ENCODE measurements at places on chromosomes 13 and 19. TPM values are rescaled to one million over a fixed set of nuclear protein-coding genes. Genes with fewer than 3 reads are reported as not detected.

The TMEM147 gene
- total RNA-seq = 378 TPM

The ZNF599 gene
- total RNA-seq = 2.8 TPM

The MYH14 gene
- total RNA-seq = 5.8 TPM

The ZSWIM9 gene
- total RNA-seq = 7.5 TPM

The IER2 gene
- 86.5 TPM for total RNA-seq

The SHISA7 gene
- 0.02 TPM for total RNA-seq

The CEACAM18 gene
- total RNA-seq = not detected

The ICAM1 gene
- total RNA-seq = 6.4 TPM

The SOHLH2 gene
- not detected for total RNA-seq

The SYCN gene
- total RNA-seq = not detected

The OVOL3 gene
- not detected for total RNA-seq

The SLC6A16 gene
- total RNA-seq = 1.2 TPM

The TTC9B gene
- total RNA-seq = 0.33 TPM

The KASH5 gene
- not detected for total RNA-seq

The CALM3 gene
- 250 TPM for total RNA-seq

The SERP2 gene
- total RNA-seq = not detected

The KIR3DL1 gene
- total RNA-seq = not detected

The OR4F17 gene
- not detected for total RNA-seq

The CCDC8 gene
- total RNA-seq = not detected

The CEACAM6 gene
- total RNA-seq = 26.1 TPM

The IGSF23 gene
- total RNA-seq = 0.63 TPM

The DACT3 gene
- total RNA-seq = 0.25 TPM

The LRRC63 gene
- total RNA-seq = not detected

The SLC15A1 gene
- total RNA-seq = not detected

The RGL3 gene
- total RNA-seq = 2.0 TPM

The IGFL2 gene
- 0.83 TPM for total RNA-seq

The C1QTNF9B gene
- not detected for total RNA-seq

The CD177 gene
- total RNA-seq = 0.08 TPM

The MTUS2 gene
- total RNA-seq = not detected

The ZNF780A gene
- total RNA-seq = 35.3 TPM

The JOSD2 gene
- 54.8 TPM for total RNA-seq

The IFNL1 gene
- not detected for total RNA-seq

The FFAR2 gene
- total RNA-seq = not detected

All from A549 treated with RU486 at 1 μM for 4 hours (cell line).